ENCODE measurements at places on chromosomes 11 and 22.

DNA sequence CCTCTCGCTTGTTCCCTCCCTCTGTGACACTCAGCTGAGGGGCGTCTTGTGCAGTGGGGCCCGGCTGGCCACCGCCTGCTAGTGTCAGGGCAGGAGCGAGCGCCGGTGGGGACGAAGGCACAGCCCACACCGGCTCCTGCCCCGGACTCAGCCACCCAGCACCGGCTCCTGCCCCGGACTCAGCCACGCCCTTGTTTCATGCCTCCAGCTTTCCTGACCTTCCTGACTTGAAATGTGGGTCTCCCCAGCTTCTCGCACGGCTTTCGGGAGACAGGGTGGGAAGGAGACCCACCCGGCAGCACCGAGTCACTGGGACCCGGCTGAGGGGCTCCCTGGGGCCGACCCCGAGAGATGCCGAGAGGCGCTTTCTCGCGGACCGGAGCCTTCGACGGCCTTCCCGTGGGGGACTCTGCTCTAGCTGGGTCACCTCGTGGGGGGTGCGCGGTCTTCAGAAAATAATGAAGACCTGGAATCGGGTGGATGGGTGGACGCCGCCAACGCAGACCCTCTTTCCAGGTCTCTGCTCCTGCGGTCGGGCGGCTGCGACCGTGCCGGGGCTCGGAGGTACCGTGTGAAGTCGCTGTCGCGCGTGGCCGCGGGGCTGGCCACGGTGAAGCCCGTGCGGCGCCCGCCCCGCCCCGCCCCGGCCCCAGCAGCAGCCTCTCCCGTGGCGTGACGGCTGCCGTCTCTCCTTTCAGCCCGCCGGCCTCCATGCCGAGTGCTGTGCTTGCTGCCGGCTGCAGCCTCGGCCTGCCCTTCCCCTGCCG, 10.2 kb downstream of the GLB1L2 start:
- DNase-seq: no peak

DNA sequence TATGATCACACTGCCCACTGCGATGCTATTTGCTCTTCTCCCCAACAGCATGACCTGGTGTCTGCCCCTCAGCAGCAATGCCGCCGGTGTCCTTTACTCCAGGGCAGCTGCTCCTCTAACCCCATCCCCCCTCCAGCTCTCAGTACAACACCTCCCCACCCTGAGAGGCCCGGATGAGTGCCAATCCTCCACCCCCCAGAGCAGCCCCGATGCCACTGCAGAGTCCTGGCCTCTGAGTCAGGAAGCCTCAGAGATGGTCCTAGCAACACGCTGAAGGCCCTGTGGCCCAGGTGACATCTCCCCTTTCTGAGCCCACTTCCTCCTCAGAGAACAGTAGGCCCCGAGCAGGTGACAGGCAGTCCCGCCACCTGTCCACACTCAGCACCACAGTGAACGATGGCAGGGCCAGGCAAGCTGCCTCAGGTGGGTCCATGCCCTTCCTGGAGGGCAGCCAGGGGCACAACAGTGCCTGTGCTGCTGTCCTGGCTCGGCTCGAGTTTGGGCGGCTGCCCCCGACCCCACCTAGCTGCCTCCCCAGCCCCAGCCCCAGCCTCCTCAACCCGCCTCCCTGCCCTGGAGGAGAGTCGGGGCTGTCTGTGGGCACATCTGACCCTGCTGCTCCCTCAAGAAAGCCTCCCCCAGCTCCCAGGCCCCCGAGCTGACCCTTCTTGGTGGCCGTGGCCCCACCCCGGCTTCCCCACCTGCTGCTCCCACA, 3.9 kb upstream of the NDUFS8 start:
- DNase-seq: no peak

GRCh38 chr22:25845985-25846745, 104.2 kb downstream of the MYO18B start:
- DNase-seq: no peak

DNA sequence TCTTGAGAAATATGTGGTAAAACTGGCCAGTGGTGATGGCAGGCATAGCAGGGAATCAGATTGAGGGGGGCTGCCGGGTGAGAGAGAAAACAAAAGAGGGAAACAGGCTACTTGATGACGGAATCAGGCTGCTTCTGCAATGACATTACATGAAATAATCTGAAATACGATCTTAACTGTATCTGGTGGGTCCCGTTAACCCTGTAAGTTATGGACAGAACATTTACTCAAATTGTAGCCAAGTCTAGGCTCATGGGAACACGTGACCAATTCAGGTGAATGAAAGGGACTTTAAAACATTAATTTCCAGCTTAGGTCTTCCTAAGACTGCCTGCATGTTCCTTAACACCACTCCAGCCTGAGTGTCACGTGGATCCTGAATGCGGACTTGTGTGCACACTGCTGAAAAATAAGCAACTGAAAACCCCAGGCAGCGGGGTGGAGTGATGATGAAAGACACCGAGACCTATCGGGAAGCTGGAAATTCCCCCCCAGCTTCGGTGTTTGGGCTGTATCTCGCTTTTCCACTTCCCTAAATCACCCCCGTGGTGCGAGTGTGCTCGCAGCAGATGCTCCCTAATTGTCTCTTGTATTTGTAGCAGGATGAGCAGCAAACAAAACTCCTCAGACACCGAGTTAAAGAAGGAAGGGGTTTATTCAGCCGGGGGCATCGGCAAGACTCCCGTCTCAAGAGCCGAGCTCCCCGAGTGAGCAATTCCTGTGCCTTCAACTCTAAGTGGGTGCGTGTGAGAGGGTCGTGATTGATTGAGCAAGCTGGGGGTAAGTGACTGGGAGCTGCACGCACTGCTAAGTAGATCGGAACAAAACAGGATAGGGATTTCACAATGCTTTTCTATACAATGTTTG, 145.0 kb upstream of the GRK3 start:
- DNase-seq: no peak

GRCh38 chr22:31173386-31174145, 13.6 kb downstream of the RNF185 start:
- no peak for DNase-seq

DNA sequence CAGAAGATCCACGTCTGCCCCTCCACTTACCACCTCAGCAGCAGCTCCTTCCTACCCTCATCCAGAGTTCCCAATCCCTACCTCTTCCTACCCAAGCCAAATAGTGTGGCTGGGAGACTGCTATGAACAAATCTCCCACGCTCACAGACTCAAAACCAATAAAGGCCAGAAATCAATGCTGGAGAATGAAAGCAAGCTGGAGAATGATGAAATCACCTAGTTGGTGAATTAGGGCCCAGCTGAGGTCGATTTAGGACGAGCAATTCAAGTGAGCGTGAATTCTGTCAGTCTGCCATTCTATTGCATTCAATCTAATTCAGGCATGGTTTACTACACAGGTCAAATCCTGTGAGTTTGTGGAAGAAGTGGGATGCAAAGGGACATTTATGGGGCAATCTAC, 22.5 kb downstream of the COMMD9 start:
- no peak for DNase-seq

DNA sequence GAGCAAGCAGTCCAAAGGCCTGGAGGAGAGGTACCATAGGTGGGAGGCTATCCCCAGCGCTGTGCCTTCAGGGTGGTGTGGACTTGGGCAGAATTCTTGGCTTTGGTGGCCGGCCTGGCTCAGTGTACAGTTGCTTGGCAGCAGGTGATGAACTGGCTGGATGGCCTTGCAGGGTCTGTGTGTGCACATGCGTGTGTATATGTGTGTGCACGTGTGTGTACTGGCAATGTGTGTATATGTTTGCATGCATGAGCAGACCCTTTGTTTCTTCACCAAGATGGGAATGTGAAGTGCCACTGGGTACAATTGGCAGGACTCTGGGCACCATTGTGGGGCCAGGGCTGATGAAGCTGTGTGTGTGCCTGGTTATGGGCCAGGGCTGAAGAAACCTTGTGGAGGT, 53.0 kb downstream of the CEP164 start:
- no peak for DNase-seq

DNA sequence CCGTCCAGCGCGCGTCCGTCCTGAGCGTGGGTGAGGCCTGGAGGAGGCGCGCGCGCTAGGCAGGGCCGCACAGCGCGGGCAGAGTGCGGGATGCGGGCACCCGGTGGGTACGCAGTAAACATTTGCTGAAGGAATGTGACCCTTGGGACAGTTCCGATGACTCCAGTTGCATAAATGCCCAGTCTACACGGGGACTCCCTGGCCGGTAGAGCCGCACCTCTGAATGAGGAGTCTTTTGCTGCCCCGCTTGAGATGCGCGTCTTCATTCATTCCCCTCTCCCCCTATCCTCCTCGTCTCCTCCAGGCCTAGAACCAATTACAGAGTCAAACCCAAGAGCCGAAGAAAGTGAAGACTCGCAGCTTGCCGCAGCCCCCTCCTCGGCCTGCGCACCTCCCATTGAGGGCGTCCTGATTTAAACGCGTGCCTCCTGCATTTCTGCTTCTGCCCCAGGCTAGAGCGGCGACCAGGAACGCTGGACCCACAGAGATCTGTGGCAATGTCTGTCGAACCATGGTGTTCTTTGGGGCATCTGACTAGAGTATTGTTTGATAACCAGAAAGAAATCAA, 729 bp upstream of the CHKB start:
- DNase-seq: no peak

GRCh38 chr22:39122772-39123470, 25.9 kb downstream of the APOBEC3H start:
- no peak for DNase-seq

GRCh38 chr11:16059332-16059731, 297.0 kb downstream of the SOX6 start:
- no peak for DNase-seq

DNA sequence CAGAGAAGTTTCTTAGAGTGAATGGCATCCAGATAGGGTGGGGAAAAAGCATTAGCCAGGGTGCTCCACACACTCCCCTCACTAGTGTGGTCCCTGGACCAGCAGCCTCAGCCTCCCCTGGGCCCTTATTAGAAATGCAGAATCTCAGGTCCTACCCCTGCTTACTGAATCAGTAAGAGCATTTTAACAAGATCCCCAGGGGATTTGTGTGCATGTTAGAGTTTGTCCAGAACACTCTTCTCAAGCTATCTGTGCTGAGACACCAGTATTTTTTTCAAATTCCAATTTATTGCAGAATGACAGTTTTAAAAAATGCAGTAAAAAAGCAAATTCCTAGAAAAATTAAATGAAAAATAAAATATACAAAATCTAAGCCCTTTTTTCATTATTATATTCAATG, 123.1 kb downstream of the MIAT start:
- DNase-seq: no peak

GRCh38 chr11:77361184-77361583, 59.7 kb upstream of the GDPD4 start:
- no peak for DNase-seq

DNA sequence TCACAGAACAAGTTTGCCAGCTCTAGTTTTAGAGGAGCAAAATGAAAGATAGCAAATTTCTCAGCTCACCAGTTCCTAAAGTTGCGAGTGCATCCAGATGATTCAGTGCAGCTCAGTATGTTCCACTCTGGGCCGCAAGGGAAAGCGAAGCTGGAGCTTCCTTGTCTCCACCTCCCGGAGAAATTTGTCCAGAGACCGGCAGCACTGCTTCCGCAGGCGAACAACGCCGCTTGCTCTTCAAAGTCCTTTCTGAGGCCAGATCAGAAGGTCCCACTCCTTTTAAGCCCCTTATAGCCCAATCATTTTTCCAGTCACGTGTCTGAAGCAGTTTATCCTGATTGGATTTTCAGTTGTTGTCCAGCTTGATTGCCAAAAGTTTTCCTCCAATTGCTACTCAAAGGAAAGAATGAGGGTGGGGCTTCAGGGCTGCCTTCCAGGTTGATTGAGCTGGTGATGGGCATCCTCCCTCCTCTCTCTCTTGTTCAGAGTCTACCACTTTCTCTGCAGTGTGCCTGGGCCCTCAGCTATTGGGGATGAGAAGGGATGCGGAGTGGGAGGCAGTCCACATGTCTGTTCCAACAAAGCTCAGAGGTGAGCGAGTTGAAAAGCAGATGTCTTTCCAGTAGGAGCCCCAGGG, at the start of gene ZNF280A:
Gene ZNF280A (minus strand): TSS at position 251 of the 637 bp plus-strand sequence. CDS start 4,640 bp downstream, outside the sequence.
- no peak for DNase-seq

GRCh38 chr11:27473017-27473406, 422 bp upstream of the LGR4 start:
- no peak for DNase-seq

GRCh38 chr11:71929491-71929890, 645 bp downstream of the RNF121 start:
- no peak for DNase-seq

- no peak for DNase-seq
Measured at GRCh38 chr11:6233984-6234386, 451 bp downstream of the FHIP1B start.

DNA sequence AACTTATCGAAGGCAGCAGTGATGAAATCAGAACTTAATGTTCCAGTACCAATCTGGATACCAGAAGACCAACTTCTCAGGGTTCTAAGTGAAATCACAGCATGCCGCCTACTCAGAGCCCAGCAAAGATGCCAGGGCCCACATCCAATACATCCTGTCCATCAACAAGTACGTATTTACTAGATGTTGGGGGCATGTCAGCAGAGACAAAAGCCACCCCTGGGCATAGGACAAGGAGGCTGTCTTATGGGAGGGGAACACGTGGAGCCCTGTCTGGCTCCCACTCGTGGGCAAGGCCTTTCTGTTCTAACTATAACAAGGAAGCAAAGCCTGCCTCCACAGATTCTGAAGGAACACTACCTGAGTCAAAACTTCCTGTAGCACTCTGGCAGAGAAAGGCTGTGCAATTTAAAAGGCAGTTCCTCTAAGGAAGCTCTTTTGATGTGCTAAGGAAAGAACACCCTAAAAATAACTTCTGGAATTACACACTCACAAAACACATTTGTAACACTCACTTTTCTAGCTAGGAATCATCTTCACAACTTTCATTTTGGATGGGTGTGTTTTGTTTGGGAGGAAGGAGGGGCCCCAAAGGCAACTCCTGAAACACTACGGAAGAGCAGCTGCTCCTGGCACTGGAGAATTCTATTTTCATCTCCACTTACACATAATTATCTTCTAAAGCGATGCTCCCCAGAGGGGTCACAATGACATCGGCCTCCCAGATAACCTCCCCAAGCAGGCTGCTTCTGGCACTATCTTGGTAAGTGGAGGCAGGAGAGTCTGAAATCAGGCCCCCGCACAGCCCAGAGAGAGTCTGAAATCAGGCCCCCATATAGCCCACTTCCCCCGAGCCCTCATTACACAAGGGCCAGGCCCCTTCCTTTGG, 14.2 kb downstream of the SMCO4 start:
- no peak for DNase-seq

GRCh38 chr11:100903284-100903683, 216.2 kb downstream of the ARHGAP42 start:
- no peak for DNase-seq

DNA sequence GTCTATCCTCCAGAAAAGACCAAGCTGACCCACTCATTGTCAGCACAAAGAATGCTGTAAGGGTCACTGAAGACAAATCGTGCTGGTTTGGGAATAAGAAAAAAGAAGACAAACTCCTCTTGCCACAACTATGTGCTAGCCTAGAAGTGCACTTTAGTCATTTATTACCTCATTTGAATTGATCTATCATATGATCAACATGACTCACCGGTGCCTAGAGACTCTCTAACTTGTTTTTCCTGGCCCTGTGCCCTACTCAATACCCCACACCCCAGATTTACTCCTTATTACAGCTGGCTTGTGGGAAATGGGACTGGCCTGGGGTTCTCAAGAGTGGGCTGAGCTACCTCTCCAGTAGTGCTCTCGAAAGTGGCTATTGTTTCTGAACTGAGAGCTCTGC, 35.9 kb upstream of the HORMAD2 start:
- no peak for DNase-seq

GRCh38 chr11:58640386-58641023, 18.0 kb downstream of the CNTF start:
- DNase-seq: no peak

- no peak for DNase-seq
Measured at GRCh38 chr11:101341578-101341977, 212.0 kb upstream of the PGR start.

- DNase-seq: no peak
Measured at GRCh38 chr22:42645341-42645937, 3.8 kb downstream of the CYB5R3 start.

- no peak for DNase-seq
Measured at GRCh38 chr11:75766443-75767227, 1.9 kb upstream of the DGAT2 start.
